ENCODE measurements at places on chromosomes 3 and 15.

DNA sequence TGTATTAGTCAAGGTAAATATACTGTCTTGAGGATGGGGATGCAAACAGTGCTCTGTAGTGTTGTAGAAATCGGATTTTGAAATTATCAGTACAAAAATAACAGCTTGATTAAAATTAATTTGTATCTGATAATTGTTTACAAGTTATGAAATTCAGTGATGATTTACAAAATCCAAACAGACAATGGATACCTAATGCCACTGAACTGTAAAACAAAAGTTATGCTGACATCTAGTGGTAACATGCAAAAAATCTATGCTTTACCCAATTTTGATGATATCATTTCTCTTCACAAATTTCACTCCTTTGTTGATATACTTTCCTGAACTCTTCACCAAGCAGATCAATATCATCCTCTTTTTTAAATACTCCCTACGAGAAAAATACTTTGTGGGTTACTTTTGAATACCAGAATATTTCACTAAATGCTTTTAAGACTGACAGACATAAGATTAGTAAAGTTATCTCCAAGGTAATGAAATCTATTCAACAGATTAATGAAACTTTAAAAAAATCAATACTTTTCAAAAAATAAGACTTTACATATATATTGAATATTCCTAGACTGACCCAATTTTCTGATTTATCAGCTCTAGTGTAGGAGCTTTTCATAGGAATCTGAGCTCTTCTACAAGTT is 36.0 kb downstream of the MNS1 start:
- no peak for DNase-seq

GRCh38 chr15:100206643-100207042 is 135.1 kb downstream of the ADAMTS17 start:
- DNase-seq, result no peak

DNA sequence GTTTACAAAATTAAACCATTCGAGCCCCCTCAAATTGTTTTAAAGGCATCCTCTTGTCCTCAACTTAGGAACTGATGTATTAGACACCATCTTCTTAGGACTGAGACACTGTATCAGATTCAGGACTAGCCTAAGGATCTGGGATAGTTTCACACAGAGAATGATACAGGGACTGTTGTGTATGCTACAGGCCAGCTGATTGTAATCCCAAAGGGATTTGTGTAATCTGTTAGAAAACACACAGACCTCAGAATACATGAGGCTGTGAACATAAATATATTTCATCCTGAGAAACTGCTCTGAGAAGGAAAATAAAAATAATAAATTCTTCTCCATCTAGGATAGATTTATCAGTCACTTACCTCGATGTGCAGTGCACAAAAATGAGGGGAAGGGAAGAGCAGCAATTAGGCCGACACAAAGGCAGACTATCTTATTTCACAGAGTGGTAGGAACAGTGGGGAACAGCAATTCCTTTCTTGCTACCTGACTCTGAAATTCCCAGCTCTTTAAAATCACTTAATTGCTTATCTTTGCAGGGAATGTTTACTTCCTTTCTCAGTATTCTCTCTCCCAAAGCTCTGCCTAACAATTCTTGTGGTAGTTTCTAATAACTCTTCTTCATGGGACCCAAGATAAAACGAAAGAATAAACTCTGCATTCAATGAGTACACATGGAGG is 322.5 kb downstream of the MAGI1 start:
- no peak for DNase-seq

DNA sequence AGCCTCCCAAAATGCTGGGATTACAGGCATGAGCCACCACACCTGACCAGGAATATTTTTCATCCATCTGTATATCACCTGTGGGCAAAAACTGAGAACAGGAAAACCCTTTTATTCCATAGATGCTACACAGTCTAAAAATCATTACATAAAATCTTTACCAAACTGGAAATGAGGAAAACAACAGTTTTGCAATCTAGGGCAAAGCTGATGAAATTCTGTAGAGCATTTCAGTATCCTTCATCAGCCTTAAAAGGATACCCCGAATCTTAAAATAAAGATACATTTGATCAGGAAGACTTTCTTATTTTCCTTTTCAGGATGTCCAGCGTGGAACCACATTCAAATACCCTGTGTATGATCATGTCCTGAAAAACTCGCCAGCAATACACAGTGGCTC is 7.1 kb downstream of the SIAH2 start:
- DNase-seq, result no peak

DNA sequence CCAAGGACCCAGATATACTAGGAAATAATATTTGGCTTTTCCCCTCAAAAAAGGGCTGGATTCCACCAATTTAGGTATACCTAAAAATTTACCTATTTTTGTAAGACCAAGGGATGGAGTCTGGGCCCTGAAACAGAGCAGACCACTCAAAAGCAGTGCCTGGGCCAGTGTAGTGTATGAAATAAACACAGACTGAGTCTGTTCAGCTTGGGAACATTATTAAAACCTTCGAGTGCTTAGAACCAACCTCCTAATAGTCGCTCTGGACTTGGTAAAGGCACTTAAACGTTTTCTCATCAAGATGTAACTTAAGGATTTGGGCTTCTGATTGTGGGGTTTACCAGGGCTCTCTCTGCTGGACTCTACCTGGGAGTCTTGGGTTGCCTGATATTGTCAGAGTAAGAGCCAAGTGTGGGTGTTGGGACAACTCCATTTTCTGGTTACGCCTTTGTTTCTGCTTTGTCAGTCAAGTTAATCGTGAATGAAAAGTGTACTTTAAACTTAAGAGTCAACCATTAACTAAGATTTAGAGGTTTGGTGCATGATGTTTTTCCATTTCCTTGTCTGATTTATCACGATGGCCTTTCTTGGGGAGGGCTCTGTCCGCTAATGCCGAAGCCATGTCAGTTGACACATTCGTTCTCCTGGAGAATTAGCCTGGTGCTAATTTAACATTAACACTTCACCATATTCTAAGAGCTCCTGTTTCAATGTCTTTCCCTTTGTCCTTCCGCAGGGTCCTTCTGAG is 221.0 kb upstream of the TPM1 start:
- no peak for DNase-seq

- DNase-seq, result no peak
These were observed 5.8 kb downstream of the RARB start for GRCh38 chr3:25433868-25434267.

DNA sequence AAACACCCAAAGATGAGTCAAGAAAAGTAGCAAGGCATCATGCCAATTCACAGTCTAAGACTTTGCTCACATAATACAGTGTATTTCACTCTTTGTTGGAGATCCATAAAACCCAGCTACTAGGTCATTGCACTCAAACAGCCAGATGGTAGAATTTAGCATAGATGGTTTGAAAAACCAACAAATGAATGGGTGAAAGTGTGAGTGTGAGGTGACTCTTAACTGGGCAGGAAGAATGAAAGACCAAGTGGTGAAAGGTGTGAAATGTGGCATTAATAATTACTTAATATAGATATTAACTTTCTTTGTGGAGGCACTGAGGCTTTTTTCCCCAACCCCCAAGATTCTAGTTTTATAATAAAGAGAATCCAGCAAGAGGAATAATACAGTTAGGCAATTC is 159.5 kb downstream of the SQOR start:
- DNase-seq, result no peak

- no peak for DNase-seq
These were observed 34.2 kb upstream of the B3GNT5 start for GRCh38 chr3:183218826-183219225.

DNA sequence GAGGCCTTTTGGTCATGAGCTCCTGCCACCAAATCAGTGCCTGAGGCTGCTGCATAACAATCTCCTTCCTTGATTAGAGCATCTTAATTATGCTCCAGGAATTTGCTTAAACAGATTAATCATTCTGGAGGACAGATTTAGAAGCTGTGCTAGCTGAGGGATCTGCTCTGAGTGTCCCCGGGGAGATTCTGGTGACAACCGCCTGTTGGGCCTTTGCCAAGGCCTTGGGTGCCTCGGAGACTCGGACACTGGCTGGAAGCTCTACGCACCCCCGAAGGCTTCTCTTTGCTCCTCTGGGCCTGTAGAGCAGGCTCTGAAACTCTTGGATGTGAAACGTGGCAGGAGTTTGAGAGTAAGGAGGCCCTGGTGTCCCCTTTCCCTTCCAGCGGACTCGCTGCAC is 264.1 kb downstream of the CD47 start:
- no peak for DNase-seq

DNA sequence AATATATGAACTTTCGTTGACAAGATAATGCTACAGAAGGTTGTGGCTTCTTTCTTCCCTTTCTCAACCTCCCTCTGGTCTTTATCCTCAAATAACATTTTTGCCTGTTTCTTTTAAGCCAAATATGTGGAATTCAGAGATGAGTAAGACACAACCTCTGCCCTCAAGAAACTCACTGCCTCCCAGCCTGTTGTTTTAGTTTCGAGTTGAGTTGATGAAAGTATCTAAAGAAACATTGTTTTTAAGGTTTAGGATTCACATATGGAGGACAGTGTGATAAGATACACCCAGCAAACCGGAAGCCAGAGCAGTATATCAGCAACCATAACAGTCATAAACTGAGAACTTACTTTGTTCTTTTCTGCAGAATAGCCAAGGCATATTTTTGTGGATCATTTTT is 218.6 kb downstream of the THSD4 start:
- no peak for DNase-seq

- no peak for DNase-seq
These were observed 914.9 kb upstream of the EPHA6 start for GRCh38 chr3:95899494-95899893.

- no peak for DNase-seq
These were observed 49.6 kb downstream of the SCN5A start for GRCh38 chr3:38599886-38600285.

- no peak for DNase-seq
These were observed 15.0 kb upstream of the DAG1 start for GRCh38 chr3:49454898-49455681.

DNA sequence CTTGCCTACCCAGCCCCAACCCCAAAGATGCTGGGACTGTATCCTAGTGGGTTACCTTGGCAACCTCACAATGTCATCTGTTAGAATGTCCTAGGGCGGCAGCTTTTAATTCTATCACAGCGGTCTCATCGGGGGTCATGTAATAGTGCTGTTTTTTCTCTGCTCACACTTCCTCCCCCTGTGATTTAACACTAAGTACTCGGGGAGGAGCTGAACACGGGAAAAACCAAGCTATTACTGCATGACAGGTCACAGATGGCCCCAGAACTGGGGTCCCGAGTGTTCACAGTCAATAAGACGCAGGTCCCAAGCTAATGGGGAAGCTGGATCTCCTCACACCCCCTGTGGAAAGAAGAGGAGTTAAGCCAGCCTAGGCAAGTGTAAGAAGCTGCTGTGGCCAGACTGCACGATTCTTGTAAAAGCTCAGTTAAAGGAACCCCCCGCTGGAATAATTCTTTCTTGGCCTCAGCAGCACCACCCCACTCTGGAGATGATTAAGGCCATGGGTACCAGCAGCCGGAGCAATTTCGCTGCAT is 2.5 kb upstream of the RFTN1 start:
- DNase-seq, result no peak
